ENCODE measurements at places on chromosomes 6 and 20.

DNA sequence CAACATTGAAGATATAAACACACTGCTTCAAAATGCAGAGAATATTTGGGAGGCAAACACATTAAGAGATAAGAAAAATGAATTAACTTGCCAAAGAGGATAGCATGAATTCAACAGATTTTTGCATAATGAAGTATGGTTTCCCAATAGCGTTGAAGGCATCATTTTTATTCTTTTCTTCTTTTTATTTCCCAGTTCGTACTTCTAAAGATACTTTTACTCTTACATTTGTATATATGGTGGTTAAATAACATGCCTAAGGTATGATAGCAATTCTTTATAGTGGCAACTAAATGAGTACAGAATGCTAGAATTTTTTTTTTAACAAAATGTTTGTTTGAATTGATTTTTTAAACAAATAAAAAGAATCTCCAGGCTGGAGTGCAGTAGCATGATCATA lies 473.4 kb upstream of the MARCKS start:
- no peak for DNase-seq

DNA sequence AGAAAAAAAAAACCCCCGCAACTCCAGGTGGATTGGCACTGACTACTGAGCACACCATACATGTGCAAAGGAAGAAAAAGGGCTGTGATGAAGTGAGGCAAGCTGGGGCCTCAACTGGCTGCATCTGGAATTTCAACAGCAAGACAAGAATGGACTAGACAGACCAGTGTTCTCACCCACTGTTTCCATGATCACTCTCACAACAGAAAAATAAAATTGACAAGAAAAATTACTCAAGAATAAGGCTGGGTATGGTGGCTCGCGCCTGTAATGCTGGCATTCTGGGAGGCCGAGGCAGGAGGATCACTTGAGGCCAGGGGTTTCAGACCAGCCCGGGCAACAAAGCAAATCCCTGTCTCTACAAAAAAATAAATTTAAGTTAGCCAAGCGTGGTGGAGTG lies 18.8 kb downstream of the ZNF217 start:
- no peak for DNase-seq

- no peak for DNase-seq
Measured at GRCh38 chr6:75090576-75090975, 115.3 kb downstream of the COL12A1 start.

DNA sequence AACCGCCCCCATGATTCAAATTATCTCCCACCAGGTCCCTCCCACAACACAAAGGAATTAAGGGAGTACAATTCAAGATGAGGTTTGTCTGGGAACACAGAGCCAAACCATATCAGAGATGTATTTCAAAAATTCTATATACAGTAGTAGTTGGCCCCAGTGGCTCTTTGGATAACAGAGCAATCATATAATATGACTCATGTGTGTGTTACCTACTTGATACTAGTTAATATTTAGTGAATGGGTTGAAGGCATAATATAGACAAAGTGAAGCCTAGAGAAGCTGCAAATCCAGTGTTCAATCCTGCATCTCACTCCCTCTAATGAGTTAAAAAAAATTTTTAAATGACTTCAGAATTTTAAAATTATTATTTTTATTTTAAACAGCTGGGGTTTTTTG lies 43.2 kb downstream of the KAT14 start:
- DNase-seq, result no peak

DNA sequence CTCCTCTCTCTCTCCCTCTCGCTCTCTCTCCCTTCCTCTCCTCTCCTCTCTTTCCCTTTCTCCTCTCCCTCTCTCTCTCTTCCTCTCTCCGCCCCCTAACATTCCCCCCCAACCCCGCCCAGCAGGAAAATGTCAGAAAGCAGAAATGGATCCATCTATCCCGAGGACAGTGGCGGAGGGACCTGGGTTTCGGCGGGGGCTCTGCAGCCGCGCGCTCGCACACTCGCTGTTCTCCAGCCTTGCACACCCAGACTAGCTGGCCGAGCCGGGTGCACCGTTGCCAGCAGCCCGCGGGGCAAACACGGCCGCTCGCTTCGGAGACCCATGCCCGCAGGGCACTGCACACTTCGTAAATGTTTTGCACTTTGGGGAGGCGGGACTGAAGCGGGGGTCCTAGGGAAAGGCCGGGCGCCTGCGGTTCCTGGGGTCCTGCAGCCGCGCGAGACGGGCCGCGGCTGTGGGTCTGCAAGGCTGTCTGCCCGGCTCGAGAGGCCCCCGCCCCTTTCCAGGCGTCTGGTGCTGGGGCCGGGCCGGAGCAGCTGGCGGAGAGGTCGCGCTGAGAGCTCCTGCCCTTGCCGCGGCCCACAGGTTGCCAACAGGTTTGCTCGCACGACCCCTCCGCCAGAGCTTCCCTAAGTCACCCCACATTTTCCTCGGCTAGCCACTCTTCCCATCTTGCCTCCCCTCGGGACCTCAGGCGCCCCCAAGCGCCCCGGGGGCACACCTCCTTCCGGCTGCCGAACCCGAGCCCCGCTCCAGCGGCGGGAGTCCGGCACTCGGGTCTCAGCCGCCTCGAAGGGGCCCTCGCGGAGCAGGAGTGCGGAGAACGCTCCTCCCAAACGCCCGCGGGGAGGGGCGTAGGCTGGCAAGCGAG lies 818 bp upstream of the MDGA1 start:
- peak; percentile 57 for DNase-seq

DNA sequence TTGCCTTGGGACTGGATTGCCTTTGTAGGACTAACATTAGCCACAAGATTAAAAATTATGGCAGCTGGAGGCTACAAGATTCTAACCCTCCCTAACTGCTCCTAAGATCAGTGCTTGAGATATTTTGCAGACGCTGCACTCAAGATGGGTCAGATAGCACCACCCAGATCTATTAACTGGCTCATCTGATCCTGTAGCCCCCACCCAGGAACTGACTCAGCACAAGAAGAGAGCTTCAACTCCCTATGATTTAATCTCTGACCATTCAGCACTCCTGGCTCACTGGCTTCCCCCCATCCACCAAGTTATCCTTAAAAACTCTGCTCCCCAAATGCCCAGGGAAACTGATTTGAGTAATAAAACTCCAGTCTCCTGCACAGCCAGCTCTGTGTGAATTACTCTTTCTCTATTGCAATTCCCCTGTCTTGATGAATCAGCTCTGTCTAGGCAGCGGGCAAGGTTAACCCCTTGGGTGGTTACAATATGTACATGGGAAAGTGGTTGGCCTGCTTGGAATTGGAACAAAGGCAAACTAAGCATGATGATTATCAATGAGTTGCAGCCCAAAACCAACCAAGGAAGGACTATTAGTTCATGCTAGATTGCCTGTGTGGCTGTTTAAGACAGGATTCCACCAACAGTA lies 111.3 kb downstream of the OR2B2 start:
- no peak for DNase-seq

Measured in stimulated activated CD8-positive, alpha-beta memory T cell treated with anti-CD3 and anti-CD28 coated beads, Interleukin-7, amount 100 ng/mL, for 4 hours (primary cell).